ENCODE measurements at places on chromosomes 5 and 9.

DNA sequence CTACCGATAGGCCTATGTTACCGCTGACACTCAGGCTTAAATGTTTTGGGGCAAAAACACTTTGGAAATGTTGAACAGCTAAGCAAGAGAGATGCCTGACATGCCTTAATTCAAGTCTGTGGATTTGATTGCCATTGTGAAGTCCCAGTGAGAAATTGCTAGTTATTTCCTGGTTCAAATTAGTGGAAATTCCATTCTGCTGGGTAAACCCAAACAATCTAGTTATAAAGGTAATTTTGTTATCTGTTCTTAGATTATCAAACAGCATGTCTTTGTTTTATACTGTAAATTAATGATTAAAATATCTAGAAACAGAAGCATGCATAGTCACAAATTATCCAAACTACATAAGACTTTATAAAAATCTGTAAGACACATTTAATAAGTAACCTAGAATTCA lies 96.6 kb downstream of the PJA2 start:
- no peak for DNase-seq

DNA sequence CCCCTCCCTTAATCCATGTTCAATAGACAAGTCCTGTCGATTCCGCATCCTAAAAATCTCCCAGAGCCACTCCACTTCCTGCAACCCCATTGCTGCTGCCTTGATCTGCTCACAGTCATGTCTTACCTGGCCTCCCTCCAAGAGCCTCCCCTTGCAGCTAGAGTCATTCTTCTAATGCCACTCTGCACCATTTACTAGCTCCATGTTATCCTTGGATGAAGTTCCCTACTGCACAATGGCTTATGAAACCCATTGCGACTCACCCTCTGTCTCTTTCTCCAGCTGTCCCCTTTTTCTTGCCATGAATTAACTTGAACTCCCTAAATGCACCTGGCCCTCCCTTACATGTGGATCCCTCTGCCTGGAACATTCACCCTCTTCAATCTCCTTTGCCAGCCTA lies 39.5 kb downstream of the MEGF10 start:
- DNase-seq: no peak

GRCh38 chr9:37559125-37559524 lies 17.1 kb downstream of the FBXO10 start:
- DNase-seq: no peak

DNA sequence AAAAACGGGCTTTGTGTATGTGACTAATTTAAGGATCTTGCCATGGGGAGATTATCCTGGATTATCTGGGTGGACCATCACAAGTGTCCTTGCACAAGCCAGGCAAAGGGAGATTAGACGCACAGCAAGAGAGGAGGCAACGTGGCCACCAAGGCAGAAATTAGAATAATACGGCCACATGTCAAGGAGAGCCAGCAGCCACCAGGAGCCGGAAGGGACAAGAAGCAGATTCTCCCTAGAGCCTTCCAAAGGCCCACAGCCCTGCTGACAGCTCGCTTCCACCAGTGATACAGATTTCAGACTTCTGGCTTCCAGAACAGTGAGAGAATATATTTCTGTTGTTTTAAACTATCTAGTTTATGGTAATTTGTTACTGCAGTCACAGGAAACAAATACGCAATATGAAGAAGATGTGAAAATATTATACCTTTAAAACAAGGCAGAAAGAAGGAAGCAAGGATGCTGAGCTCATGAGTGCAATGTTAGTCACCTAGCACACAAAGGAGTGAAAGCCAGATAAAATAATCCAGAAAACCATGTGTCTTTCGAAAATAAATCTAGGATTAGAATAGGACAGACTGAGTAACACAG lies 28.7 kb upstream of the F2RL1 start:
- DNase-seq: no peak

GRCh38 chr5:160315968-160316367 lies 3.6 kb upstream of the CCNJL start:
- no peak for DNase-seq

GRCh38 chr9:129198319-129199043 lies 20.4 kb upstream of the IER5L start:
- DNase-seq: no peak

- DNase-seq: no peak
Measured at GRCh38 chr9:114629563-114630090, 18.5 kb downstream of the TMEM268 start.

DNA sequence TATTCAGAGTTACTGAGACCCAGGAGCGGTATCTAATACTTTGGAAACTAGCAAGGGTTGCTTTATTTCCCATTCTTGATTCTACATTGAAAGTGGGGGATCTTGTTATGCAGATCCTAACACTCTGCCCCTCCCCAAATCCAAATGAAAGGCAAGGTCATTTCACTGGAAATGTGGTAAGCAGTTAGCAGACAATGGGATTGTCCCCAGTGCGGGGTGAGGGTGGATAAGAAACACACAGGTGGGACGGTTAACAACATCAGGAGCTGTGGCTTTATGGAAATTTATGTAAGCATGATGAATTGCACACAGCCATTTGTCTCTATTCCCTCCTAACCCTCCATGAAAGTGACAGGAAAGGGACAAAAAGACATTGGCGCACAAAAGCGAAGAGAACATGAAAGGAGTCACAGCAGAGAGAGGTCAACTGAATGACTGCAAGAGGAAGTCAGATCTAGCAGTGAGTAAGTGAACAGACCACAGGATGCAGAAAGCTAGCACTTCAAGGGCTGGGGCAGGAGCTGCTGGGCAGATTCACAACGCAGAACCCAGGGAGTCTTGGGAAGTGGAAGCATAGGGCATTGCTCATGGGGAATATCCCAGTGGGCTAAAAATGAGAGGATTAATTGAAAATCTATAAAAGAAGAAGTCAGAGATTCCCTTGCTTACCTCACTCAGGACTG lies 184.4 kb downstream of the HSD17B3 start:
- DNase-seq: no peak

DNA sequence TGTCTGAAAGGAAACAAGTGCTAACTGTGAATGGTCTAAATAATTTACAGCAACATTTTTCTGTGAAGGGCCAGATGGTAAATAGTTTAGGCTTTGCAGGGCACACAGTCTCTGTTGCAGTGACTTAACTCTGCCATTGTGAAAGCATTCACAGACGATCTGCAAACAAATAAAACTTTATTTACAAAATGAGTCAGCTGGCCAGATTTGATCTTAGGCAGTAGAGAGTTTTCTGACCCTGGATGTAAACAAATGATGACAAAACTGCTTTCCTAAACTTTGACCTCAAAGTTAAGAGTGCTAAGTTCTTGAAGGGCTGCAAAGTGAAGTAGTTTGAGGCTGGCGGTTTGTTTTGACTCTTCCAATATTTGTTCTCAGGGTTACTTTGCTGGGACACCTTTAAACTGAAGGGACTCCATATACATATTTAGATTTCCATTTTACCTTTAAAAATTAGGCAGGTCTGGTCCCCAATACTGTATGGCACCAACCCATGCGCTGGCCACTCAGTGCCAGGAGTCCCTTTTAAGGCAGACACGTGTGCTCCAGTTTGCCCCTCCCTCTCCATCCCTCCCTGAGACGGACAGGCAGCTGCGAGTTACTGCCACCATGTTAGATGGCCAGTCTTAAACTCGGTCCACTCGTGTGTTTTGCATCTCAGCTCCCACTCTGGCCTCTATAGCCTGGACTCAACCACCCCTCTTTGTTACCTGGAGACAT lies 4.0 kb upstream of the ADAMTS16 start:
- no peak for DNase-seq

DNA sequence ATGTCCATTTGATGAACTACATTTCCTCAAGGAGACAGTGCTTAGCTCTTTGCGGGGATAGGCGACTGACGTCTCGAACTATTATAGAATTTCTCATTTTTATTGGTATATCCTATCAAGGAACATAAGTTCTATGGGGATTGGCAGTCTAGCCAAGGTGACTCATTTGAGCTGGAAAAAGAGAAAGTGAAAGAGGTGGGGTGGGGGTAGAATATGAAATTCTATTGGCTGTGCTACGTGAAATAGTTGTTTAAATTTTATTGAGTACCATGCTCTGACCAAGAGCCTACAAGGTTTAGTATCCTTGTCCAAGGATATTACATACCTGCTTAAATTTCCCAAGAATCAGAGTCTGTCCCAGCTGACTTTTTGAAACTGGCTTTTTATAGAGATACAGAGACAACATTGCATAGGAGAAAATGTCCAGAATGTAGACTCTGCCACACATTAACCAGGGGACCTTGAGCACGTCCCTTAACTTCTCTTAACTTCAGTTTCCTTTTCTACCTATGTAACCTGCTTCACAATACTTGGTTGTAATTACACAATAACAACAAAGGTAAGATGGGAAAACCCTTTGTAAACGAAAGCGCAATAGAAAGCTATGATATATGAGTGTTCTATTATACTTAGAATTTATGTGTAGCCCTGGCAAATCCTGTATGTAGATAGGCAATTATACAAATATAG lies 226.4 kb upstream of the WWC1 start:
- DNase-seq: no peak

DNA sequence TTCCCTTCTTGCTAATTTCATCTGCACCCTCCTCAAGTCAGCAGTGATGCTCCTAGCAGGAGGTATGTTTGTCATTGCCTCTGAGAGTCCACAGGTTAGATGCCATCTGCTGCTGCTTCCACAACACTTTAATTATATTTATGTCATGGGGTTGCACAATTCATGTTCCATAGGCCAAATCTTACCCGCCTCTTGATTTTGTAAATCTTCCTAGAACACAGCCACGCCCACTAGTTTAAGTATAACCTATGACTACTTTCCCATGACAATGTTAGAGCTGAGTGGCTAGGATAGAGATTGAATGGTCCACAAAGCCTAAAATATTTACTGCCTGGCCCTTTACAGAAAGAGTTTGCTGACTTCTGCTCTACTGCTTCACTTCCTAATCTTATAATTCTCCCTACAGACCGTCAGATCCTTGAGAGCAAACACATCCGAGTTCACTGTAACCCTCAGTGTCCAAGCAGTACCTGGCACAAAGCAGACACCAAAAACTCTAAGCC lies 21.1 kb downstream of the LIFR start:
- no peak for DNase-seq

GRCh38 chr5:95730730-95731570 lies at the start of gene RHOBTB3:
Gene RHOBTB3, plus strand, starts transcription at chr5:95731336. Its CDS starts 347 bp downstream, at chr5:95731683.
- peak; percentile 22 for DNase-seq

- DNase-seq: no peak
Measured at GRCh38 chr9:13020146-13021040, 245.6 kb downstream of the LURAP1L start.

- DNase-seq: no peak
Measured at GRCh38 chr9:133759146-133759900, 21.2 kb upstream of the SARDH start.
